ENCODE measurements at places on chromosomes 6 and 20. TPM values are rescaled to one million over a fixed set of nuclear protein-coding genes. Genes with fewer than 3 reads are reported as not detected.
A peak's percentile ranks its signal among the peaks of the same experiment; 100 is the strongest.

The KCNK17 gene
- total RNA-seq = not detected

GRCh38 chr6:137219664-137220252 is 573 bp upstream of the IFNGR1 start:
- H3K27me3 ChIP-seq = no peaks in the 10 kb centered on the region
- H3K36me3 ChIP-seq = no peaks in the 10 kb centered on the region
- H3K4me3 ChIP-seq = peak overlapping the region; percentile 86
- no peak for DNase-seq
- H3K4me1 ChIP-seq = peaks cover 11% of the 10 kb centered on the region
- H3K27ac ChIP-seq = no peak overlapping the region

GRCh38 chr6:103027271-103027931 is 1633.9 kb downstream of the GRIK2 start:
- no peak overlapping the region for H3K27ac ChIP-seq
- no peaks in the 10 kb centered on the region for H3K36me3 ChIP-seq
- no peaks in the 10 kb centered on the region for H3K4me1 ChIP-seq
- no peak for DNase-seq
- no peaks in the 10 kb centered on the region for H3K27me3 ChIP-seq

GRCh38 chr20:12072221-12072953 is 154.7 kb downstream of the BTBD3 start:
- no peak overlapping the region for H3K27ac ChIP-seq
- no peaks in the 10 kb centered on the region for H3K4me1 ChIP-seq
- H3K4me3 ChIP-seq = no peak overlapping the region
- no peaks in the 10 kb centered on the region for H3K27me3 ChIP-seq
- DNase-seq = no peak
- H3K36me3 ChIP-seq = no peaks in the 10 kb centered on the region

- peaks cover 8% of the 10 kb centered on the region for H3K36me3 ChIP-seq
- H3K27ac ChIP-seq = no peak overlapping the region
- H3K4me3 ChIP-seq = no peak overlapping the region
- H3K27me3 ChIP-seq = no peaks in the 10 kb centered on the region
- H3K4me1 ChIP-seq = no peaks in the 10 kb centered on the region
Observed at GRCh38 chr20:61976263-61976643, 89.4 kb downstream of the TAF4 start.

Data from HCT116 (cell line).